ENCODE measurements at places on chromosomes 12 and 14.
A peak's percentile ranks its signal among the peaks of the same experiment; 100 is the strongest.

- no peak for DNase-seq
These were observed 477.5 kb upstream of the RGS6 start for GRCh38 chr14:71454513-71455332.

GRCh38 chr14:89936654-89937185 is 17.8 kb downstream of the EFCAB11 start:
- DNase-seq, result no peak

DNA sequence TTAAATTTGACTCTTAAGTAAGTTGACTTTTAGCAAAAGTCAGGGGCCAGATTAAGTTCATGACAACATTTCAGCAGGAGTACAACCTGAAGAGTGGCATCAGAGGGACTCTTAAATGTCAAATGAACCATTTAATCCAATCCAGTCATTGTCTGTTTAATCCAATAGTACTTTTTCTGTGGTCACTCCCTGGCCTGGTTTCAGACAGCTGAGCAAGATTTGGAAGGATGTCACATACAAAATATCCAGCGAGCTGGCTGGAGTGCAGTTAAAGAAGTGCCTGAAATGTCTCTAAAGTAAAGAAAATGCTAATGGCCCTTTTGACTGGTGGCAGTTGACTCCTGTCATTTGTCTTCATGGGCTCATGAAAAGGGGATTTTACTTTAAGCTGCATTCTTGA is 1082.1 kb downstream of the AACS start:
- no peak for DNase-seq

DNA sequence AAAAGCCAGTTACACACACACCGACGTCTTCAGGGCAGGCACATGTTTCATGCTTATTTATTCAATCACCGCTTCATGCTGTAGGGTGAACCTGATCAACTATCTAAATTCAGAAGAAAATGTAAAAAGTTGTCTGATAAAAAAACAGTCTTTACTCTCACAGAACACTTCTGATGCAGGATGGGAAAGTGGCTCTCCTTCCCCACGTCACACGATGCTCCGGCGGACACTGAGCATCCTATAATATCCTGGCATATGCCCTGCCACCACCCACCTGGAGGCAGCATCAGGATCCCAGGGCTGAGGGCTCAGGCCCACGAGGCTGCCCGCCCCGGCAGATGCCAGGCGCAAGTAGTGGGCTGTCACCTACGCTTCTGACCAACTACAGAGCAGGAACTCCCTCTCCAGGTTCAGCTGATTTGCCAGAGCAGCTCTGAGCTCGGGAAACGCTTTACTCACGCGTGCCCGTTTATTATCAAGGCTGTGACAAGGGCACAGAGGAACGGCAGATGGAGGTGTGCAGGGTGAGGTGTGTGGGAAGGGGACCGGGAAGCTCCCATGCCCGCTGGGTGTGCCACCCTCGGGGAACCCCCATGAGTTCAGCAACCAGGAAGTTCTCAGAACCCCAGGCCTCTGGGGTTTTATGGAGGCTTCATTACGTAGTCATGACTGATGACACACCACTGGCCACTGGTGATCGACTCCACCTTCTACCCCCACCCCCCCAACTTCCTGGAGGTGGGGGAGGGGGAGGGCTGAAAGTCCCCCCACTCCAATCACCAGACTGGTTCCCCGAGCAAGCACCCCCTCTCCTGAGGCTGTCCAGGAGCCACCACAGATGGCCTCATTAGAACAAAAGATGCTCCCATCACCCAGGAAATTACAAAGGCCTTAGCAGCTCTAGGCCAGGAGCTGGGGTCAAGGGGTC is 32.1 kb downstream of the SLC15A4 start:
- no peak for DNase-seq

DNA sequence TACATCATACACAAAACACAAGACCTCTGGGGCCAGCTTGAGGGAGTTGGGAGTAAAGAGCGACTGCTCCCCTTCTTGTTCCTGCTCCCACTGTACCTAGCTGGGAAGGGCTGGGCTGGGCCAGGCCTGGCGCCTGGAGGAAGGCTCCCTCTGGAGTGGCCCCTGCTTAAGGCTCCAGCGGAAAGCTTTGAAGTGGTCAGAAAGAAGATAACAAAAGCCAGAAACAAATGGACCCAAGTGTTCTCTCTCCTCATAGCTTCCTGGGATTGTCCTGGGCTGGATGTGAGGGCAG is 25.3 kb downstream of the PRPF40B start:
- no peak for DNase-seq

- no peak for DNase-seq
These were observed 114.2 kb upstream of the MDM1 start for GRCh38 chr12:68446384-68446783.

- DNase-seq, result no peak
These were observed 57.8 kb downstream of the SSH1 start for GRCh38 chr12:108799401-108800243.

DNA sequence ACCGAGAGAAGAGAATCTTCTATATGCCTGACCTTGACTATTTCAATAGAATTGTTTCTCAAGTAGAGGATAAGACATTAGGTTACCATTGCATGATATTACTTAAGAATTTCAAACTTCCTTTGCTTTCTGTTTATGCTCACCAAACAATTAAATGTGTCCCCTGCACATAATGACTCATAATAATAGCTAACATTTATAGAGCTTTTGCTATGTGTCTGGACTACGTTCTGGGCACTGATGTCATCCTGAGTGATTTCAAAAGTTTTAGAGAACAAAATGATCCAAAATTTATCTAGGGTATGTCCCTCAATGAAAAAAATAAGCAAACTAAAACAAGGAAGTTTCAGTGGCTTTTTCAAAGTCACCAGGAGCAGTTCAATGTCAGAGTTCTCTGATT is 38.8 kb downstream of the SLC15A5 start:
- DNase-seq, result no peak

- DNase-seq, result peak; percentile 76
These were observed 65.1 kb downstream of the CRADD start for GRCh38 chr12:93742110-93742934.

GRCh38 chr12:88334271-88334670 is 192.2 kb downstream of the TMTC3 start:
- DNase-seq, result no peak
